Aorta (tissue), 5 donors: ENCODE measurements at places on chromosomes 7 and 10. TPM values are rescaled to one million over a fixed set of nuclear protein-coding genes. Genes with fewer than 3 reads are reported as not detected.

Gene TEX47
- total RNA-seq: not detected

Gene TSPAN33
- 8.3 TPM for total RNA-seq

Gene DNAH11
- 3.3 TPM for total RNA-seq

Gene CDK14
- total RNA-seq: 53.6 TPM

- H3K36me3 ChIP-seq: no peaks in the 10 kb centered on the region
- H3K27me3 ChIP-seq: no peaks in the 10 kb centered on the region
- no peak overlapping the region for H3K4me3 ChIP-seq
- H3K27ac ChIP-seq: no peak overlapping the region
- DNase-seq: no peak
- H3K4me1 ChIP-seq: peaks cover 3% of the 10 kb centered on the region
Measured at GRCh38 chr7:94344826-94345225, 49.9 kb upstream of the COL1A2 start.

- no peaks in the 10 kb centered on the region for H3K36me3 ChIP-seq
- DNase-seq: no peak
- H3K4me3 ChIP-seq: no peak overlapping the region
- no peaks in the 10 kb centered on the region for H3K4me1 ChIP-seq
Measured at GRCh38 chr10:64093946-64094535, 572.8 kb downstream of the REEP3 start.

- no peak overlapping the region for H3K27ac ChIP-seq
- no peaks in the 10 kb centered on the region for H3K27me3 ChIP-seq
- H3K4me3 ChIP-seq: no peak overlapping the region
- DNase-seq: no peak
- no peaks in the 10 kb centered on the region for H3K4me1 ChIP-seq
Measured at GRCh38 chr7:44678101-44678470, 70.6 kb upstream of the ZMIZ2 start.

GRCh38 chr7:45215601-45216062, 58.0 kb downstream of the RAMP3 start:
- H3K27me3 ChIP-seq: no peaks in the 10 kb centered on the region
- H3K27ac ChIP-seq: no peak overlapping the region
- H3K36me3 ChIP-seq: no peaks in the 10 kb centered on the region
- no peak for DNase-seq
- no peaks in the 10 kb centered on the region for H3K4me1 ChIP-seq
- no peak overlapping the region for H3K4me3 ChIP-seq

- no peak overlapping the region for H3K27ac ChIP-seq
- no peak overlapping the region for H3K4me3 ChIP-seq
- no peak for DNase-seq
- H3K27me3 ChIP-seq: no peaks in the 10 kb centered on the region
- H3K4me1 ChIP-seq: peaks cover 3% of the 10 kb centered on the region
Measured at GRCh38 chr7:18384491-18385143, 110.9 kb upstream of the HDAC9 start.
